Stimulated activated CD4-positive, alpha-beta T cell treated with anti-CD3 and anti-CD28 coated beads, TNF-alpha, amount 100 ng/mL, for 4 hours (primary cell): ENCODE measurements at places on chromosomes 2 and 18.
A peak's percentile ranks its signal among the peaks of the same experiment; 100 is the strongest.

GRCh38 chr18:27713738-27714095, 463.2 kb downstream of the CDH2 start:
- no peak for DNase-seq

DNA sequence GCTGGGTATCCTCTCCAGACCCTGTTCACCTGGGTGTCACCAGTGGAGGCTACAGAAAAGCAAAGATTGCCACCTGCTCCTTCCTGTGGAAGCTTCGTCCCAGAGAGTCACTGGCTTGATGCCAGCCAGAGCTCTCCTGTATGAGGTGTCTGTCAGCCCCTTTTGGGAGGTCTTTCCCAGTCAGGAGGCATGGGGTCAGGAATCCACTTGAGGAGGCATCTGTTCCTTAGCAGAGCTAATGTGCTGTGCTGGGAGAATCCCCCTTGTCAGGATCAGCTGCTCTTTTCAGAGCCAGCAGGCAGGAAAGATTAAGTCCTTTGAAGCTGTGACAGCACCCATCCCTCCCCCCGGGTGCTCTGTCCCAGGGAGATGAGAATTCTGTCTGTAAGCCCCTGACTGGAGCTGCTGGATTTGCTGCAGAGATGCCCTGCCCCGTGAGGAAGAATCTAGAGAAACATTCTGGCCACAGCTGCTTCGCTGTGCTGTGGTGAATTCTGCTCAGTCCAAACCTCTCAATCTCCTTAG, 121.8 kb downstream of the GPR39 start:
- DNase-seq: no peak

- peak; percentile 16 for DNase-seq
Measured at GRCh38 chr2:8543383-8544170, 138.3 kb upstream of the ID2 start.

GRCh38 chr2:216696751-216697560, 1.6 kb upstream of the IGFBP5 start:
- DNase-seq: no peak

DNA sequence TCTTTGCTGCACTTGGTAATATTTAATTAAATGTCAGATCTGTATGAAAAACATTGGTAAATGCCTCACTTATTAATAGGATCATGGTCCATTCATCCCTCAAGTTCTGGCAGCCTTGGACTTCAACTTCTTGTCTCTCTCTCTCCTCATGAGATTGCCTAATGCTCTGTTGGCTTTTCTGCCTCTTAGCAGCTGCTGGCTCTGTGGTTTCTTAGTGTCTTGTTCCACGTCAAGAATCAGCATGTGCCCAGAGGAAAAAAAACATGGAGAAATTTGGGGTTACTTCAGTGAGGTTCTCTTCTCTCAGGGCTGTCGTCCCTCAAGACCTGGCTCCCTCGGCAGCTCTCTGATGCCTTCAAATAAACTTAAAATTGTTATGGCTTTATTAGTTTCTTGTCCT, 75.4 kb downstream of the TAF4B start:
- DNase-seq: no peak

DNA sequence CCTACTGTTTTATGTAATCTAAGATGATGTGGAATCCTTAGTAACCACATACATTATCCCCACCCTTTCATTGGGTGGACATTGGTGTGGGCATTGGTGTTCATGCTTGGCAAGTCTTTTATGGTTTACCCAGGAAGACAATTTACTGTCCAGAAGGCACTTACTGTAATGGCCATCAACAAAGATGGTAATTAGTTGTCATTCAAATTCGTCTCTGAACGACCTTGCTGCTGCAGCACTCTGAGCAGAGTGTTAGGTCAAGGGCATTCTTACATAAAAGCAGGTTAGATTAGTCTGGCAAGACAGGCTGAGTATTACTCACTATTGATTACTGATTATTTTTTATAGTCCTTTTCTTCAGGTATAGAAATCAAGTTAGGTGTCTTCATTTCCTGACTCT, 447.9 kb downstream of the XIRP2 start:
- no peak for DNase-seq

GRCh38 chr2:217703102-217703501, 299.7 kb downstream of the TNS1 start:
- DNase-seq: no peak

DNA sequence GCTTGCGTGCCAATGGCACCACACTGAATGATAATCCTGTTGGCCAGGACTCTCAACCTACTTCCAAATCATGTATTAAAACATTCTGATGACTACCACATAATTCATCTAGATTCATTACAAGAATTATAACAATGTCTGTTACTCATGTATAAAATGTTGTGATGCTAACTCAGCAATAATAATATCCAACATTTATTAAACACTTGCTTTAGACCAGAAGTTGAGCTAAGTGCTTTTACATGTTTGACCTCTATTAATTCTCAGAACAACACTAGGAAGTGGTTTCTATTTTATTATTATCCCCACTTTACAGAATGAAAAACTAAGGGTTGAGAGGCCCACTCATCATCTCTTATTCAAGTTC, 178.4 kb downstream of the LNPK start:
- no peak for DNase-seq

DNA sequence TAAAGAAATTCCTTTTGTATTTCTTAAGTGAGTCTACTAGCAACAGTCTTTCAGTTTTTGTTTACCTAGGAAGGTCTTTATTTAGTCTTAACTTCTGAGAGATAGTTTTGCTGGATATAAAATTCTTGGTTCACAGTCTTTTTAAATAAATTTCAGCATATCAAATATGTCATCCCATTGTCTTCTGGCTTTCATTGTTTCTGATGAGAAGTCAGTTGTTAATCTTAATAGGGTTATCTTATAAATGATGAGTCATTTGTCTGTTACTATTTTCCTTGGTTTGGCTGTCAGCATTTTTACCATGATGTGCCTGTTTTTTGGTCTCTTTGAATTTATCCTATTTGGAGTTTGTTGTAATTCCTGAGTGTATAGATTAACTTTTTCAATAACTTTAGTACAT, 129.3 kb downstream of the FAM210A start:
- no peak for DNase-seq

DNA sequence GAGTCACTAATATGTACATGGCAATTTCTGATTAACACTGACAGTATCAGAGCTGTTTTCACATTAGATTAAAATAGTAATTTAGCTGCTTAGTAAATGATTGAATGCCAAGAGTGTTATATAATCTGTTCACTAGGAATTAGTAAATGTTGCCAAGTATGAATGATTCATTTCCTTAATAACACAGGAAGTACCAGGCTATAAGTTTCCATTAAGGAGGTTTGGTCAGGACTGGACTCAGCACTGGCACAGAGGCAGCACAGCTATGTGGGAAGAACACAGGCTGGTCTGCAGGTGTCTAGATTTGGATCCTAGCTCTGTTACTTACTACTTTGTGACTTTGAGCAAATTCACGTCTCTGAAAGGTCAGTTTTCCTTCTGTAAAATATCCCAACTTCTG, 97.2 kb downstream of the TDRD15 start:
- no peak for DNase-seq

DNA sequence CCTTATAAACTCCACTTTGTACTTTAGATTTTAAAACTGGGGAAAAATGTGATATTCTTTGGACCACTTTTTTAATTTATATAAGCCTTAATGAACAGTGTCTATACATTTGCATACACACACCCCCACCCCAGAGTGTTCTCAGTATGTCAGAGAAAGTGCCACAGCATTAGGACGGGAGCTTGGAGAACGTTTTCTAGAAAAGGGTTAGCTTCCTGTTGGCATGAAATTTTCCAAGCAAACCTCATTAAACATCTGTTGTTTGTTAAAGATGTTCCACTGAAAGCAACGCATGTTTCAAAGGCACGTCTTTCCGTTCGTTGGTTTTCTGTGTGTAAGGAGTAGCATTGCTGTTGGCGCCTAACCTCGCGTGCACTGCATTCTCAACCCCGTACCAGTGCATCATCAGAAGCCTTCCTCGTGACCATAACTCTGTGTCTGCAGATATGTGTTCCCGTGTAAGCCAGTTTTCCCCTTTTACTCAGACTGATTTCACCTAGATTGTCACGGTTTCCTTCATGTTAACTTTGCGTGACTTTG, 228.5 kb downstream of the ALPK2 start:
- DNase-seq: no peak

GRCh38 chr2:199108056-199108455, 349.7 kb downstream of the SATB2 start:
- DNase-seq: no peak

- no peak for DNase-seq
Measured at GRCh38 chr2:192555740-192556139, 361.0 kb upstream of the TMEFF2 start.

- DNase-seq: no peak
Measured at GRCh38 chr2:176780348-176780747, 432.2 kb upstream of the HNRNPA3 start.

DNA sequence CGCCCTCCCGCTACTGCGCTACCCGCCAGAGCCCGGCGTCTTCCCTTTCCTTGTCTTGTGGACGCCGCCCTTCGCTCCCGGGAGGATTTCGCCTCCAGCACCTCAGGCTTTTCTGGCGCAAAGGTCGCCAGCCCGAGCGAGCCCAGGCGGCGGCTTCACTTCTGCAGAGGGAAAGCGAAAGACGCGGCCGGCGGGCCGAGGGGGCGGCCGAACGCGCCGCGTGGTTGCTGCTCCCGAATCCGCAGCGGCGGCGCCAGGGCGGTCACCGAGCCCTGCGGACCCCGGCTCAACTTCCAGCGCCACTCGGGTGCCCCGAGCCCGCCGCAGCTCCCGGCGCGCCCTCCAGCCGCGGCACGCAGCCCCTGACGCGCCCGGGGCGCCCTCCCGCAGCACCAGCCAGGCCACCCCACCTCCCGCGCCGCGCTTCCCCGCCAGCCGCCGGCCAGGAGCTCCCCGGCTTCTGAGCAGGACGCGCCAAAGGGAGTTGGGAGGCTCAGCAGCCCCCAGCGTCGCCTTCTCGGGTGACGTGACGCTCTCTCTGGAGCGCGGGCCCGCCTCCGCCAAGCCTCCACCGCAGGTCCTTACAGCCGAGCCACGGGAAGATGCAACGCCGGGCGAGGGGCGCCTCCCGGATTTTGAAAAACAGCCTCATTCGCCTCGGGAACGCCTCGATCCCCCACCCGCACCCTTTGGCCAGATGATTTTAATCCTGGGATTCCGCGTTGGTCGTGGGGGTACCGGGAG, 84.9 kb upstream of the EPB41L3 start:
- no peak for DNase-seq

DNA sequence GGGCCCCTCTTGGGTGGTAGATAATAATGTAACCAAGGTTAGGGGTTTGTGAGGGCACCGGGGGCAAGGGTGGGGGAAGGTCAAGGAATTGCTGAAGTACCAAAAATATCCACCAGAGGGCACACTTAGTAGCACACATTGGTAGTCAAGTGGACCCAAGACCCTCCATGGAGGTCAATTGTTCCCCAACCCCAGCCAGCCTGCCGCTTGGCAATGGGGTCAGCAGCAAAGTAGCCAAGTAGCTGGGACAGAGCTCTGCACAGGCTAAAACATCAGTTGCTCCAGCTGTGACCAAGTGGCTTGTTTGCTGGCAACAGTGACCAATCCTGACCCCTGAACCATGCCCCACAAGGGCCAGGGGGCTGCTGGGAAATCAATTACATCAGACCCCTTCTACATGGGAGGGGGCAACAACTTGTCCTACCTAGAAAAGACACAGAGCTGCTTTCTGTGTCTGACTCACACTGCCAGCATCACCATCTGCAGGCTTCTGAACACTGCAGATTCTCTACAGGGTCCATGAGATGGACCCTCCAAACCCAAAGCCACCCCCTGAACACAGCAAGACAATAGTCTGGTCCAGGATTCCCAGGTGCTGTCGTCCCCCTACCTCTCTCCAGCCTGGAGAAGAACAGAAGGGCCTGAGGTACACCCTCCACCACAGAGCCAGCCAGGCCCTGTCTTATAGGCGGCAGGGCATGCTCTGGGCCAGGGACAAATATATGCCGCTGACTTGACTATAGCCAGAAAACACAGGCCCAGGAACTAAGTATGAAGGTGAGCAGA, 76.0 kb downstream of the EMX1 start:
- DNase-seq: peak; percentile 26

GRCh38 chr2:28895189-28895893, 874 bp downstream of the WDR43 start:
- peak; percentile 34 for DNase-seq

GRCh38 chr2:151437630-151438029, 27.9 kb downstream of the RIF1 start:
- DNase-seq: no peak

DNA sequence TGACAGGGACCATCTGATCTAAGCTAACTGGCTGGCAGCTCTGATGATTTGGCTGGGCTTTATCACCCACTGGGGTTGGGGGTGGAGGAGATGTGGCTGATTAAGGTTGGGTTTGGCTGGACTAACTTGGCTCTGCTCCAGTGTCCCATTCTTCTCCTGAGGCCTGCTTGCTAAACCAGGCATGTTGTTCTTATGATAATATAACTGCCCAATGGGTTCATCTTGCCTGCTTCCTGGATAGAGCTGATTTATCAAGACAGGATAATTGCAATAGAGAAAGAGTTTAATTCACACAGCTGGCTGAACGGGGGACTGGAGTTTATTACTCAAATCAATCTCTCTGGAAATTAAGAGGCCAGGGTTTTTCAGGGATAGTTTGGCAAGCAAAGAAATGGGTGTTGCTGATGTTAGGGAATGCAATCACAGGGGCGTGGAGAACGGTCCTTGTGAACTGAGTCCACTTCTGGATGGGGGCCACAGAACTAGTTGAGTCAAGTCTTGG, 150.4 kb downstream of the PTH2R start:
- no peak for DNase-seq

GRCh38 chr2:184444623-184445223, 153.6 kb upstream of the ZNF804A start:
- no peak for DNase-seq

GRCh38 chr2:197238043-197238365, 72.6 kb downstream of the ANKRD44 start:
- no peak for DNase-seq

DNA sequence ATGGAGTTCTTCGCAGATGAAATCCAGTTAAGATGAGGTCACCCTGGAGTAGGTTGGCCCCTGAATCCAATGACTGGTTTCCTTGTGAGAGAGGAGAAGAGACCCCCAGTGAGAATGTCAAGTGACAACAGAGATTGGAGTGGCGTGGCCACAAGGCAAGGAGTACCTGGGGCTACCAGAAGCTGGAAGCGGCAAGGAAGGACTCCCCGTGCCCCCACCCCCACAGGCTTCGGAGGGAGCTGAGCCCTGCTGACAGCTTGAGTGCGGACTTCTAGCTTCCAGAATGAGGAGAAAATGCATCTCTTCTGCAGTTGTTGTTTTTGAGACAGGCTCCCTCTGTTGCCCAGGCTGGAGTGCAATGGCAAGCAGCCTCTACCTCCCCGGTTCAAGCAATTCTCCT, 78.0 kb upstream of the HPCAL1 start:
- no peak for DNase-seq

DNA sequence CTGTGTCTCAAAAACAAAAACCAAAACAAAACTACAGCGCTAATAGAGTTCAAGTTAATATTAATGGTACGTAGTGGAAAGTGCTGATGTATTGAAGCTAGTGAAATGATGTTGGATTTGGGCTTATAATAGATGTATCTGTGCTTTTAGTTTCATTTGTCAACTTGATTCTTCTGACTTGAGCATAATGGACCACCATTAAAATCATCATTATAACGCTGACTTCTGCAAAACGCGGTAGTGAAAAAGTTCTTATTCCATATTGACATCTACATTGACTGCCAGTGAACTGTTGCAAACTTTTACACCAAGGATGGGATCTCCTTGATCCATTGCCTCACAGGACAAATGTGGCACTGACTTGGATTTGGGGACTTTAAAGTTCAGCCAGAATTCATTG, 85.0 kb downstream of the LPIN1 start:
- DNase-seq: no peak

- DNase-seq: no peak
Measured at GRCh38 chr2:111160758-111161157, 40.0 kb downstream of the BCL2L11 start.
